Epithelial cell of prostate (primary cell): ENCODE measurements at places on chromosomes 5 and 9.

DNA sequence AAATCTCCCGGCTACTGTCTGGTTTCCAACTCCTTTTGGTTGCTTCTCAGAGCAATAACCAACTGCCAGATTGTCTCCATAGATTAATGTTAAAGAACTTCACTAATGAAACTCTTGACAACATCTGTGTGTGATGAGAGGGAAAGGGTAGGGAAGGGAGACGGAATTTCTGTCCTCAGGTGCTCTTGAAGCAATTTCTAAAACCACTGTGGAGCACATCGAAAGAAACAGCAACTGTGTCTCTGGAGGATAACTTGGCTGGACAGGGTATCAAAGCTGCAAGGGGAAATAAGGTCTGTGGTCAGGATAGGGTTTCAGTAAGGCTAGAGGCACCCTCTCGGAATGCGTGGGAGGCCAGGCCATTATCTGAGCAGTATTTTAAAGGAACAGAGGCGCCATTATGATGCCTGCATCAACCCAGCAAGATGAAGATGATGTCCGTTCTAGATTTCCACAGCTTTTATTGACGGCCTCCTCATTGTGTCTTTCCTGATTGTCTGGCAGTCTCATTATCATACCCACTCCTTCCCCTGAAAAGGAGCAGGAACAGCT lies 76.6 kb downstream of the RORB start:
- no peak for DNase-seq

- no peak for DNase-seq
These were observed 672 bp downstream of the MSANTD3 start for GRCh38 chr9:100427366-100428263.

GRCh38 chr5:160747987-160748386 lies 104.0 kb downstream of the ATP10B start:
- DNase-seq, result no peak

- DNase-seq, result no peak
These were observed 273.2 kb downstream of the RAB3C start for GRCh38 chr5:58855851-58856739.

DNA sequence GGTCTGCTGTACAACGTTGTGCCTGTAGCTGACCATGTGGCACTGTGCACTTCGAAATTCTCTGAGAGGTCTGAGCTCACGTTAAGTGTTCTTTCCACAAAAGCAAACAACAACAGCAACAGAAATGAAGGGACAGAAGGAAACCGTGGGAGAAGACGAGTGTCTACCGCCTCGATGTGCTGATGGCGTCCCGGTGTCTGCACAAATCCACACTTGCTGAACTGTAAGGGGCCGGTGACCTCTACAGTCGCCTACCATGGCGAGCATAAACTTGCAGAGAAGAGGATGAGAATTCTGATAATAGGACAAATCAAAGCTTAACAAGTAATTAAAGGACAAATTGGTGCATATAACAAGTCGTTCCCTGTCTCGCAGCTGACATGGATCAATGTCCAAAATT lies 114.0 kb downstream of the ADAMTS2 start:
- DNase-seq, result no peak

- DNase-seq, result no peak
These were observed 579 bp upstream of the FAM78A start for GRCh38 chr9:131276891-131277286.

- no peak for DNase-seq
These were observed 167.0 kb upstream of the FBXL17 start for GRCh38 chr5:108548684-108549596.

GRCh38 chr9:88952086-88952615 lies 39.1 kb upstream of the S1PR3 start:
- no peak for DNase-seq

DNA sequence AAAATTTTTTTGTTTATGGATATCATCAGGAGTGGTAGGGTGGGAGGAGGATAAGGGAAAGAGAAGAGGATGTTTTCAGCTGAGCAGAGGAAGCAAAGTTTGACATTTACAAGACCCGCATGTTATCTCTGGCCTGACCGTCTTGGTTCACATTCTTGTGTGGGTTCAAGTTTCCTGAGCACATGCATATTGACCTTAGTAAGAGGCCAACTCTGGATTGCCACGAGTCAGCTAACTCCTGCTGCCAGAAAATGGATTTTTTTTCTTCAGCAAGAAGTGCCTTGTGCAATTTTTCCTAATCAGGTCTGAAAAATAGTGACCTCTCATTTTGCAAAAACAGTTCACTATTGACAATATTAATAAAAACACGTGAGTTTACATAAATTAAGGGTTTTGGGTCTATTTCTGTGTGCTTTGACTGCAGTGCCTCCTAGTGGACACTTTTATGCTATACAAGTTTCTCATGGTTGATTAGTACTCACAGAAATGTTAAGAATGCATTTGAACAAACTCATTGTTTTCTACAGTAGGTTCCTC lies 27.1 kb upstream of the BASP1 start:
- no peak for DNase-seq

GRCh38 chr9:137723783-137724445 lies 105.1 kb downstream of the EHMT1 start:
- no peak for DNase-seq

DNA sequence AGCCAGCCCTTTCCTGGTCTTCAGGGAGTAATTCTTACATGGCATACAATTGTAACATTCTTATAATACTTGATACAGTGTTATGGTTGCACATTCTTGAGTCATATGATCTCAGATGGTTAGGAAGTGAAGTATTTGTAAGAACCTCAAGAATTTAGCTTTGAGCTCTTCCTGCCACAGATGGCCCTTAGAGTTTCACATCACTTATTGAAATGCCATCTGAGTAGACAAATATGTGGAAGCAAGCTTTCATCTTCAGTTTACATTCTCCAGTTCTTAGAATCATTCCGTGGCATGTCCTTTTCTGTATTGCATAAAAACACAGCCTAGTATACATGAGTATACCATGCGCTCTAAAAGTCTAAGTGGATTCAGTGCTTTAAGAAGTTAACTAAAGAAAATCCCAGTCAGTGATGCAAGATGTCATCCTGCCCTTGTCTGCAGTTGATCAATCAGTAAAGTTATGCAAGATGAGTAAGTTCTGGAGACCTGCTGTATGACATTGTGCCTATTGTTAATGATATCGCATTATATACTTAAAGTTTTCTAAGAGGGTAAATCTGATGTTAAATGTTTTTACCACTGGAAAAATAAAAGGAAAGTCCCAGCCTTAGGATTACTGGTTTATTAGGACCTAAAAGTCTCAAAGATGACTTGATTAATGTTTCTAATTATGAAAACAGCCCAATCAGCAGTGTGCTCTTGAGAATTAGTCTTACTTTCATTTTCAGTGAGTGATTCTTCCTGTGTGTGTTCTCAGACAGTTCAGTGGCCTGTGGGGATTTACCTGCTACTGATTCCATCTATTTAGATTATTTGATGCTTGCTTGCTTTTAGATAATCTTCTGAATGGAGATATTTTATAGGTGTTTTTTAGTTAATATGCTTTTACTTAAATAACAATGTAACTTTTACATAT lies 29.4 kb downstream of the RHOBTB3 start:
- DNase-seq, result no peak

DNA sequence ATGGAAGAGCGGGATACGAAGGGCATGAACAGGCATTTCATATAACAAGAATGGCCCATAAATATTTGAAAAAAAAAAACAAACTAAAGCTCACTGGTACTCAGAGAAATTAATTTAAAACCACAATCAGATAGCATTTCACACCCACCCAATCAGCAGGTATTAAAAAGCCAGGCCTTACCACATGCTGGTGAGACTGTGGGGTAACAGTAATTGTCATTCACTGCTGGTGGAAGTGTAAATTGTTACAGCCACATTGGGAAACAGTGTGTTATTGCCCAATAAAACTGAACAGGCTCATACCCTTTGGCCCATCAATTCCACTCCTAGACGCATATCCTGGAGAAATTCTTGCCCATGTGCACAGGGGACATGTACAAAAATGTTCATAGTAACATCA lies 66.0 kb downstream of the PLAC8L1 start:
- no peak for DNase-seq

- DNase-seq, result peak; percentile 36
These were observed 62.7 kb upstream of the OSMR start for GRCh38 chr5:38783011-38783561.

DNA sequence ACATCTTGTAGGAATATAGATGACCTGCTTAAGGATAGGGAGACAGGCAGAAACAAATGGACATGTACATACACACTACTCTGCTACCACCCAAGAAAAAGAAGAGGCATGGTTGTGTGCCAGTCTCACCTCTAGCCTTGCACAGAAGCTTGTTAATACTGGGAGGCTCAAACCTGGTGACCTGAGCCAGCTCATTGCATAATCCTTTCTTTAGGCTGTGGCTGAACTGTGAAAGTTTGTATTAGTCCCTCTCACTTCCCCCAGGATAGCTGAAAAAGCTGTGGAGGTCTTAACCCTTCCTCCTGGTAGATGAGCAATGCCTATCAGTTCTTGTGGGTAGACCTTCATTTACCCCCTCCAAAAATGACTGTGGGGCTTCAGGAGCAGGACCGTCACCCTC lies 28.7 kb downstream of the TPD52L3 start:
- DNase-seq, result no peak

GRCh38 chr5:164013077-164013670 lies 507.8 kb downstream of the MAT2B start:
- peak; percentile 22 for DNase-seq

- no peak for DNase-seq
These were observed 3.7 kb downstream of the GLIS3 start for GRCh38 chr9:4296217-4296616.

- no peak for DNase-seq
These were observed 214.2 kb upstream of the ZNF462 start for GRCh38 chr9:106648799-106649198.

DNA sequence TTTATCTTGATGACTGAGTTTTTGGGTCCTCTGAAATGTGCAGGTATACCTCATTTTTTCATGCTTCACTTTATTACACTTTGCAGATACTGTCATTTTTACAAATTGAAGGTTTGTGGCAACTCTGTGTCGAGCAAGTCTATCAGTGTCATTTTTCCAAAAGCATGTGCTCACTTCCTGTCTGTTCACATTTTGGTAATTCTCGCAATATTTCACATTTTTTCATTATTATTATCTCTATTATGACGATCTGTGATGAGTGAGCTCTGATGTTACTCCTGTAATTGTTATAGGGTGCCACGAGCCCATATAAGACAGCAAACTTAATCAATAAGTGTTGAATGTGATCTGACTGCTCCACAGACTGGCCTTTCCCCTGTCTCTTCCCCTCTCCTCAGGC lies 73.4 kb upstream of the FBXW11 start:
- no peak for DNase-seq

DNA sequence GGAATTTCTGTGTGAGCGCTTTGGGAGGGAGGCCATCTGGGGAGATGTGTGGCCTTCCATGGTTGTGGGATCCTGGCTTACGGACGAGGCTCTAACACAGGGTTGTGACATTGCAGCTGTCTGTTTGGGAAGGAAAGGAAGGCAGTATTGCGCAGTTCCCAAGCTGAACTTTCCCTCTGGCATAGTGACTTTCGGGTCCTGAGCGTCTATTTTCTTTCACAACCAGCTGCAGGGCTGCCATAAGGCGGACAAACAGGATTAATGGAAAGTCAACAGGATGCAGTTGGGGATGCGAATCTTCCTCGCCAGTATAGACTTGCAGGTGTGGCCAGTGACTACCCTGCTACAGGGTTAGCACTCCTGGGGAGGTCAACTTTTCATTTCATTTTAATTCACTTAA lies 25.9 kb downstream of the CCT5 start:
- no peak for DNase-seq

- no peak for DNase-seq
These were observed 122.8 kb upstream of the STC2 start for GRCh38 chr5:173451031-173451430.

GRCh38 chr9:32725066-32725860 lies 58.1 kb upstream of the TMEM215 start:
- DNase-seq, result no peak

- DNase-seq, result no peak
These were observed 383.9 kb downstream of the MAT2B start for GRCh38 chr5:163889369-163889768.

DNA sequence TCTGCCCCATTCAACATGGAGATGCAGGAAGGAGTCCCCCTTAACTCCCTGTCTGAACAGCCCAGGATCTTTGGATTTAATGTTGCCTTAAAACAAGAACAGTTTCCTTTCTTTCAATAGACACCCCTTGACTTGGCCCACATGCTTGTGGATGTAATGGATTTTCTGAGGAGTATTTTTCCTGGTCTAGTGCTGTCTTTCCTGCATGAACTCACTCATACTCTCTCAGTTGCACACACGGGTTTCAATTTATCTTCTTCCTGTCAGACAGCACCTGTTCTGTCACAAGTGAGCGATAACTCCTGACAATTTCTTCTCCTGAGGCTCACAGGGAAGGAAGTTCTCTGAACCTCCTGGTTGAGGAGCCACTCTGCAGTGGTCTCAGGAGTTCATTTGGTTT lies 85.1 kb downstream of the ACER2 start:
- no peak for DNase-seq

DNA sequence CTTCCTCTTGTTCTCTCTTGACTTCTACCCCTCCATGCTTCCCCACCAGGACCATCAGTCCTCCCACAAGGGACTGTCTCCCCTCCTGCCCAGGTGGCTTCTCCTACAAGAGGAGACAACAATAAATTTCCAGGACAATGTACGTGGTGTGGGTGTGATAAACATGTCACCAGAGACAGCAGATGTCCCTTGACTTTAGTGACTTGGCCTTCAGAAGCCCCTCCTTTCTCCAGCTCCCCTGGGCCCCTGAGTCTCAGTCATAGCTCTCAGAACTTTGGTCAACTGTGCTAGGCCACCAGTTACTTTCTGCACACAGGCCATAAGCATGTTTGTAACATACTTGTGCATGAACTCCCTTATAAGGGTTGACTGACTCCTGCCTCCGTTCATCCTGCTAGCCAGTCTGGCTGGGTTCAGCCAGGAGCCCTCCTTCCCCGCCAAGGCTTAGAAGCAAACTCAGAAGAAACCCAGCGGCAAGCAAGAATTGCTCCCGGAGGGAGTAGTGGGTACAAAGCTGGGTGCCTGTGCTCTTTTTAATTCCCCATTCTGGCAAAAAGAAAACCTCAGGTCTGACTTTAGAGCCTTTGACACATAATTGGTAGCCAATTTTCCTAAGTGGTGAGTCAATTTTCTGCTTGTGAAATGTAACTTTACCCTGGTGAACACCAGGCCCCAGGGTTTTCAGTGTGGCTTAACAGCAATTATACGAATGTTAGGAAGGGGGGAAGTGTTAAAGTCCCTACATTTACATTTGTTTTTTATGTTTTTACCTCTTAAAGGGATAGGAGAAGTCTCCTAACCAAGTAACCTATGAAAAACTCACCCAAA lies 49.2 kb downstream of the EBF1 start:
- DNase-seq, result no peak

DNA sequence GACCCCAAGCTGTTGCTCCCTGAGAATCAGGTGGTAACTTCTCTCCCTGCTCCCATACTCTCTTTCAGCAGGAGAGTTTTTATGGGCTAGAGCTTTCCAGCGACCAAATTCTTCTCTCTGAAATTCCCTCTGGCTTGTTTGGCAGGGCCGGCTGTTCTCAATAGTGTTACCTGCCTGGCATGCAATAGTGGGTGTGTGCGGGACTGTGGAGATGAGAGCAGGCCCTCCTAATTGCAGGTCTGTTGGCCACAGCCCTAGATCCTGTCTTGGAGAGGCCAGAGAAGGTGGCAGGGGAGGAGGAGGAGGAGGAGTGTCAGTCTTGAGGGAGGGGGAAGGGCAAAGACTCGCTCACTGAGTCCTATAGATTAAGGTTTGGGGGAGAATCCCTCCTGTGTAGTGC lies 29.5 kb downstream of the AQP7 start:
- no peak for DNase-seq

GRCh38 chr5:154474396-154475334 lies 3.4 kb downstream of the HAND1 start:
- no peak for DNase-seq

GRCh38 chr5:36607114-36607571 lies 737 bp downstream of the SLC1A3 start:
- DNase-seq, result no peak

- DNase-seq, result no peak
These were observed 44.8 kb downstream of the CTSL start for GRCh38 chr9:87770616-87771315.
